ENCODE measurements at places on chromosomes 7 and 10.

DNA sequence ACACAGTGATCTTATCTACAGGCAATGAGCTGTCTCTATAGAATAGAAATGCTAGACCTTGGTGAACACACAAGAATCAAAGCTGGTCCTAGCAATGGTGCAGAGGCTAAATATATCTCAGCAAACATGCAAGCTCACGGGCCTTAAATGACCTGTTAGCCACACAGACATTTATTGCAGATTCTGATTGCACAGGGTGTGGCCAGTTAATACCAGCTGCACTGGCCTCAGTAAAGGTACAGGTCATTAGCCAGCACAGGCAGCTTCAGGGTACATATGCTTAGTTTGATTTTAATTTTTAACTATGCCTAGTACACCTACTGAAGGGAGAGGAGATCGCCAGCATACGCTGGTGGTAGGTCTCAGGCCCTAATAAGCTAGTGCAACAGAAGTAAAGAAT lies 265.4 kb upstream of the DGKB start:
- DNase-seq: no peak

DNA sequence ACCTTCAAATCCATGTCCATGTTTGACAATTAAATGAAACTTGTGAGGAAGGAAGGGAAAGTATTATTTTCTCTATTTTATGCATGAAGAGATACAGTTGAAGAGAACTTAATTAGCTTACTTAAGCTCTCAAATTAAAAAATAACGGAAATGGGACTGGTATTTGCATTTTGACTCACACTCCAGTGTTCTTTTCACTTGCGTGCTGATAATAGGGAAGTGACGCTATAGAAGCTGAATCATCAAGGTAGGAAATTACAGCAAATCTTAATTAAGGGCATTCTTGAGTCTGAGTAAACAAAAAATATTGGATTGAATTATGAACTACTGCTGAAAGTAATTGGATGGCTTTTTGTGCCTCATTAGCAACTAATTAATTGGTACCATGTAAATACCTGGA lies 44.0 kb upstream of the NPVF start:
- no peak for DNase-seq

GRCh38 chr7:117408831-117409230 lies 18.5 kb downstream of the ASZ1 start:
- no peak for DNase-seq

GRCh38 chr7:16652888-16653287 lies 6.9 kb downstream of the BZW2 start:
- no peak for DNase-seq

- DNase-seq: no peak
Observed at GRCh38 chr10:49614242-49615198, 683 bp downstream of the CHAT start.

GRCh38 chr7:33601101-33601500 lies 304.2 kb upstream of the BMPER start:
- DNase-seq: no peak

- DNase-seq: no peak
Observed at GRCh38 chr10:126187399-126187798, 200.9 kb downstream of the ADAM12 start.

DNA sequence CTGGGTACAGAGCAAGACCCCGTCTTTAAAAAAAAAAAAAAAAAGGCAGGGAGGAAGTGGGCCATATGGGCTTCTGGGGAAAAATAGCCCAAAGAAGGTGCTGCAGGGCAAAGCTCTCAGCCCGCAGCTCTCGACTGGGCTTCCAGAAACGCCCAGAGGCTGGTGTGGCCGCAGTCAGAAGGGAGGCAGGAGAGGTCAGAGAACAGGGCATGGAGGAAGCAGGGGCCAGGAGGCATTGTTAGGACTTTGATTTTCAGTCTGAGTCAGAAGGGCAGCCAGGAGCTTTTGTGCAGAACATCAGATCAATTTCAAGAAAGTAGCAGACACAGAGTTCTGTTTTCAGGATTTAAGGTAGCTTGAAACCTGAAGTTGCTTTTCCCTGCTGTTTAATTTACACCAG lies 35.3 kb upstream of the CYTH3 start:
- no peak for DNase-seq

DNA sequence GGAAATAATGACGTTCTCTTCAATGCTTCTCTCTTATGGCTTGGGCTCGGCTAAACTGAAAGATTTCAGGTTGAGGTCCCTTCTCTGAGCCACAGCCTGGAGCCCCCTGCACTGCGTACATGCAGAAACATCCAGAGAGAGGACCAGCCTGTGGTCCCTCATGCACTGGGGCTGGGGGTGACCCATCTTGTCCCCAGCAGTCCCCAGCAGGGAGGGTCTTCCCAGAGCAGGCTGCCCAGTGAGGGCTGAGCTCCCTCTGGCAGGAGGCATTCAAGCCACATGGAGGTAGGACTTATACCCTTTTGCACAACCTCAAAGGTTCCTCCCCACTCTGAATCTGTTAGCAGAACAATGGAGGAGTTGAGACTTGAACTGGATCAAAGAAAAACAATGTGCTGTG lies 7.4 kb downstream of the GDF10 start:
- no peak for DNase-seq

DNA sequence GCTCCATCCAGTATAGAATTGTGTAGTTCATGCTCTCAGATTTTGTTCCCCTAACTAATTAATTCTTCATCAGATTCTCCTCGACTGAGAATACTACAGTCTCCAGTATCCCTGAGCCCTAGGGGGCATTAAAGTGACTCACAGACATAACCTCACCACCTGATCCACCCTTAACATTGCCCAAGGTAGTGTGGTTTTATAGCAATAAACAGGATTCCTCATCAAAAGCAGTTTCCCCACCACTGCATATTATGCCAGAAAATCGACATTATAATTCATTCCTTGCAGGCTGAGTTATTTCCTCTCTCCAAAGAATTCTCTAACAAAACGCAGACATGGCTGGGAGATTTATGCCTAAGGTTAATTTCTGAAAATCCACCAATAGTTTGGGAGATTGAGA lies 1402.5 kb upstream of the CELF2 start:
- DNase-seq: no peak

DNA sequence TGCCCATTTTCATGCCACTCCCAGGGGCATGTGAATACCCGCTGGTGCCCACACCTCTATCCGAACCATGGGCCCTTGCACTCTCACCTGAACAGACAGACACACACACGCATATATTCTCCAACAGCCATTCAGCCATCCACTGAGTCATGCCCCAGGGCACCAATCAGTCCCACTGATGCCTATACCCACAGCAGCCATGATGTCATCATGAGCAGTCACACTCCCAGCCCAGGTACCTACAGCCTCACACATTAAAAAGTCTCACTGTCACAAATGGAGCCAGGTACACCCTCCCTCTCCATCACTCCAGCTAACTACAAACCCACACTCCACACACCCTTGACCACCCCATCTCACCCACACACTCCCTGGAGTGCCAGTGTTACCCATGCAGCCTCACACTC lies 12.2 kb downstream of the VSIR start:
- DNase-seq: no peak
